ENCODE measurements at places on chromosomes 11 and 22. TPM values are rescaled to one million over a fixed set of nuclear protein-coding genes. Genes with fewer than 3 reads are reported as not detected.

GRCh38 chr11:61923166-61924063, 6.0 kb upstream of the RAB3IL1 start:
- DNase-seq: peak; percentile 71

- DNase-seq: no peak
Measured at GRCh38 chr11:133964356-133964755, 7.6 kb upstream of the IGSF9B start.

- no peak for DNase-seq
Measured at GRCh38 chr22:26597026-26597425, 7.1 kb upstream of the TPST2 start.

GRCh38 chr11:72191961-72192381, at the start of gene FOLR1:
Gene FOLR1, plus strand, starts transcription at chr11:72192140. Its CDS starts 34 bp downstream, at chr11:72192174.
- no peak for DNase-seq

GRCh38 chr11:125171974-125172373, 7.4 kb downstream of the PKNOX2 start:
- DNase-seq: no peak

DNA sequence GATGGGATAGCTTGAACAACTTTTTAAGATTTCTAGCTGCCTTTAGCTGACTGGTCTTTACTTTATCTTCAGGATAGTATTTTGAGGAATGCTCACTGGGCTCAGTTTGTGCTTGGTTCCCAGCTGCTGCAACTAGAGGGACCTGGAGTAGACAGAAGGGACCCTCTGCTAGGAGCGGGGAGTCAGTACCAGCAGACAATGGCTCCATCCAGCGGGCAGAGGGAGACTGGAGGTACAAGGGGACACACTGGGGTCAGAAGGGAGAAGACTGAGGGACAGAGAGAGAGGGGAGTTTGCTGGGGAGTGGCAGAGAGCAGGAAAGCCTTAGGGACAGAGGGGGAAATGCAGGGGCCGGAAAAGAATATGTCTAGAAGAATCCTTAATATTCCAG, 22.0 kb upstream of the ACER3 start:
- DNase-seq: no peak

GRCh38 chr22:40237241-40237640, 59.5 kb downstream of the TNRC6B start:
- no peak for DNase-seq

DNA sequence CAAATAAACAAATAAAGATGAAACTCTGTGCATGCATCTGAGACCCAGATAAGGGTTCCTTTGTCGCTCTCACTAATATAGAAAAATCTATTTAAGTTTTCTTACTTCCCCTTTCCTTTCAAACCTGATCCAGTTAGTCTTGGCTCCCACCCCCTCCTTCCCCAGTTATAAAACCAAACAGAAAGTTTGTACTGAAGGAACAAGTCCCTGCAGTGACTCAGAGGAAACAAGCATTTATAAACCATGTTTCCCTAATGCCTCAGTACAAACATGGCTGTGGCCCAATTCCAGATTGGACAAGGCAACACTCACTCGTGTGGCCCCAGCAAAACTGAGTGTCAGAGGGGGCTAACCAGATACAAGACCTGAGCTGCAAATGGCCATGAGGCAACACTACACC, 65.5 kb upstream of the ARHGAP20 start:
- no peak for DNase-seq

GRCh38 chr11:119858288-119858687, 129.3 kb upstream of the NECTIN1 start:
- no peak for DNase-seq

- DNase-seq: no peak
Measured at GRCh38 chr11:68505596-68505995, 45.0 kb downstream of the PPP6R3 start.

GRCh38 chr11:117809236-117810055, 12.4 kb upstream of the DSCAML1 start:
- peak; percentile 72 for DNase-seq

DNA sequence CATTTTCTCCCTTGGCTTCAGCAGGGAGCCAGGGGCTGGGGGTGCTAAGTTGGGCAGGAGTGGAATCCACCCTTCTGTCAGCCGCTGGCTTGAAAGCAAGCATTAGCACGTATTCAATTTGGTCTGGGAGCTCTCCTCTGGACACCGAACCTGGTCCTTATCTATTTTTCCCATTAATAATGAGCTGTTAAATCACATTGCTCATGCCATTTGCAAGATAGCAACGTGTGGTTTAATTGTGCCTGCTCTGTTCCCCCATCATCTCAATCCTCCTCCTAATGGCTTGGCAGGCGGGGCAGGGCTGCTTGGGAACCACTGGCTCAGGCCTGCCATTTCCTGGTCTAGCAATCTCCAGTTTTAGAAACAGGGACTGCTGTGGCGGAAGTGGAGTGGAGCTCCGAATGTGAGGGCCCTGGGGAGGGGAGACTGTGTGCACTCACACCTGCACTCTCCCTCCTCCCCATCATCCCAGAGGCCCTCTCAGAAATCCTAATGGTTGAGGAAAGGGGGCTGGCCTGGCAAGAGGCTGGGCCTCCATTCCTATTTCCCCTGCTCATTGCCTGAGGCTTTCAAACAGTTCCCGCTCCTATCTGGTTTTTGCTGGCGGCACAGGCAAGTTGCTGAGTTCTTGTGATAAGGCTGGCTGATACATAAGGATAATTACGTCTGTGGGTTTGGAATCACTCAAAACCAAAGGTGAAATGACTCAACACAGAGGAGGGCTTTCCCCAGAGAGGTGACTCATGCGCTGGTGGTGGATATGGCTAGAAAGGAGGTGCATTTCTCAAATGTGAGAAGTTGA, 201.2 kb upstream of the E2F8 start:
- no peak for DNase-seq

DNA sequence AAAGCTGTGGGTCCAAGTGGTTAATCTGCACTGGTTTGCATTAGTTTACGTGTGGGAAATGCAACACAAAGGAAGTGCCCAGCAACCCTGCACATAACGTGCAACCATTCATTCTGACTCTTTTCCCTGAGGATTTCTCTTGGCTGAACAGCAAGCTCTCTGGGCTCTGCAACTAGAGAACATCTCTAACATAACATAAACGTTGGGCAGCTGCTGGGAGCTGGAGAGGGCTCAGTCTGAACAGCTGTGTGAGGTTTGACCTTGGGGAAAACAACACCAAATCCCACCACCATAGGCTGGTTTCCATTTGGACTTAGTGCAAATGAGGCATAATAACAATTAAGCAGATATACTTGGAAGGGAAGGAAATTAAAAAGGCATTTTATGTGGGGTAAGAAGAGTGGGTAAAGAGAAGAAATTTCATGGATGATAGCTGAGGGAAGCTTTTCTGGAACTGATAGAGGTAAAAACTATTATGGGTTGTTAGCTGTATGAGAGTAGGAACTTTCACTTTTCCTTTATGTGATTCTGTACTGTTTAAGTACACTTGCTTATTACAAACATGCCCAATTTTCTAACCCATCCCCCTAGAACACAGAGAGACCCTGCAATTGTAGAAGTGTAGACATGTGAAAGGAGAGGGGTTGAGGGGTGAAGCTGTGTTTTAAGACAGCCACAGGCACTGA, 76.2 kb downstream of the SNX19 start:
- DNase-seq: no peak

DNA sequence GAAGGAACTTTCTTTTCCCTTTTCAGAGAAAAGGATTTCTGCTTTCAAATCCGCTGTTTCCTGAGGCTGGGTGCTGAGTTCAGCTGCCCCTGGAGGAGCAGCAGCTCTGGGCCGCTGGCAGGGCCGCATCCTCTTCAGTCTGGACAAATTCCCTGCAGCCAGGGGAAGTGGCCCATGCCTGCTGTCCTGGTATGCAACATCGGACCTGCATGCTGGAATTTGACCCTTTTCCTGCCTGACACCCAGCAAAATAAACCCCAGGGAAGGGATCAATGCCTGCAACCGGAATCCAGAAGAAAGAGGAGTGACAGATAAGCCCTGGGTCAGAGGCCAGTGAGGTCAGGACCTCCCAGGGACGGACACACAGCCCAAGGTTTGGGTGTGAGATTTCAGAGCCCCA, 54.1 kb upstream of the LINC01488 start:
- no peak for DNase-seq

DNA sequence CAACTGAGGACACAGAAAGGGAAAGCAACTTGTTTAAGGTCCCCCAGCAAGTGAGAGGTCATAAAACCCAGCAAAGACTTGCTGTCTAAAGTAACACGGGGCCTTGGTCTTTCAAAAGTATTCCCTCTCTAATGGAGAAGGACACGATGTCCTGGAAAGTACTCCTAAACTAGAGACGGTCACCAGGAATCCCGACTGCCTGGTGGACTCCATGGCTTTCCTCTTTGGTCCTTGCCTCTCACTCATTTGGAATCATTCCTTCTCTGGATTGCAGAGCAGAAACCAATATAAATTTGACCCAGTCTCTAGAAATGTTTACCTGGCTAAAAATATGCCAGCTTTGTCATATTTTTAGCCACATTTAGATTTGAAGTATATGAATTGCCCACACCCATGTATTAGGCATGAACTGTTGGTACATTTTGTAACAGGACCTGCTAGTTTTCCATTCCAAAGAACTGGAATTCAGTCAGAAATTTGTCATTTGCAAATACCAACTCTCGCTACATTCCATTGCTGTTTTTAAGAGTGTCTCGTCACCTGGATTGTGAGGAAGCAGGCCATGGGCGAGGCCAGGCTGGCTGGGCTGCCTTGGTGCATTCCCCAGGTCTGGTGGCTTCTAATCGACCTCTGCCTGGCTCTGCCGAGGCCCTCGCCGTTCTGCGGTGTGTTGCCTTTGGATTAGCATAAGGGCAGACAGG, 12.9 kb downstream of the NAV2 start:
- peak; percentile 88 for DNase-seq

DNA sequence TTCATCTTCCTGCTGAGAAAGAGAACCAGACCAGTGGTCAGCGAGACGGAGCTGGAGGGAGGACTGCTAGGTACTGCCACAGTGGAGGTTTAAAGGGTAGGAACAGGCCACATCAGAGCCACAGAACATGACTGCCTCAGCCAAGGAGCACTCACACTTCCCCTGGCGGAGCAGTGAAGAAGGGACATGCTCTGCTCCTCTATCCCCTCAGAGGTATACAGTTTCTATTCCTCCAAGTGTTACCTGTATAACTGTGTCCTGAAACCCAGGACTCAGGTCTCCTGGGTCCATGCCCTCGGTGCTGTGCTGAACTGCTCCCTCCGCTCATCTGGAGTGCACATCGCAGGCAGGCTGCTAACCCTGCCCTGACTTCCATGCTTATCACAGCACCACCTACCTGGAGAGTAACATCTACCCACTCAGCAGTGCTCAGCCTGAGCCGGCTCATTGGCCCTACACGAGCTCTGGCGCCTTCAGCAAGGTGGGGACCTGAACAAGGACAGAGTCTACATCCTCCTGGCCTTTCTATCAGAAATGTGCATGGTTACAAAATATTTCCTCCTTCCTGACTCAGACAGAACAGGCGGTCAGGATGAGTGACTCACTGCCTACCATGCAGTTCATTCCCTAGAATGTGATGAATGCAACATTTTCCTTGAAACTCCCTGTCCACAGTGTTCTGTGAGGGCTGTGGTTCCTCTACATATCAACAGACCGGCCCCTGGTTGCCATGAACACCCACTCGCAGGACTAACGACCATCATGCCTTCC, 52.9 kb downstream of the C11orf58 start:
- no peak for DNase-seq

- no peak for DNase-seq
Measured at GRCh38 chr11:15484398-15484797, 369.7 kb downstream of the INSC start.

- no peak for DNase-seq
Measured at GRCh38 chr11:115222218-115222862, 281.9 kb downstream of the CADM1 start.

The TMEM86A gene
- 9.1 TPM for total RNA-seq

The P2RX6 gene
- total RNA-seq: 1.7 TPM

The NRGN gene
- 62.1 TPM for total RNA-seq

The PLEKHA7 gene
- 29.0 TPM for total RNA-seq

The IL17REL gene
- total RNA-seq: not detected

The TSSK2 gene
- total RNA-seq: not detected

The TOMM22 gene
- 67.0 TPM for total RNA-seq

The VSTM5 gene
- total RNA-seq: 0.38 TPM

The MEN1 gene
- total RNA-seq: 29.3 TPM

The BIK gene
- 2.0 TPM for total RNA-seq

The CREB3L1 gene
- total RNA-seq: 59.3 TPM
